GM13976 (cell line): ENCODE measurements at places on chromosomes 5 and 9.

DNA sequence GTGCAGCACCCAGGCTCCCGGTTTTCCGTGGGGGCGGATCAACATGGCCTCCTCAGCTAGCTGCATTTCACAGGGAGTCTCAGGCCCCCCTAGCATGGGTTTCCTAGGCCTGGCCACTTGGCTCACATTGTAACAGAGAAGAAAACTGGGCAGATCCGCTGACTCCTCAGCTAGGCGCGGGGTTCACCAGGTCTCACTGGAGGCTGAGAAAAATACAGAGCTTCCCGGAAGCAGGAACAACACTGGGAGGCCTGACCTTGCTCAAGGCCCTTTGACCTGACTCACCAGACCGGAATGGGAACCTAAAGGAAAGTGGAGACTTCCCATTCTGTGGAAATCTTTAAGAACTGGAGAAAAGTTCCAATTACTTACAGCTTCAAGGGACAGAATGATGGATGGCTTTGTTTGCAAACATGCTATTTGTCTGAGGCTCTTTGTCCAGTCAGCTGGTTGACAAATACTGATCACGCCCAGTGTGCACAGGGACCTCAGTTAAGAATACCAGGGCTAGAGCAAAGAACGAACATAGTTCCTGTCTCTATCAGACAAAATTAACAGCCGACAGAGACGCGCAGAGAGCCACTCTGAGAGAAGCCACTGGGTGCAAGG lies 88.7 kb upstream of the LRRTM2 start:
- DNase-seq, result no peak

DNA sequence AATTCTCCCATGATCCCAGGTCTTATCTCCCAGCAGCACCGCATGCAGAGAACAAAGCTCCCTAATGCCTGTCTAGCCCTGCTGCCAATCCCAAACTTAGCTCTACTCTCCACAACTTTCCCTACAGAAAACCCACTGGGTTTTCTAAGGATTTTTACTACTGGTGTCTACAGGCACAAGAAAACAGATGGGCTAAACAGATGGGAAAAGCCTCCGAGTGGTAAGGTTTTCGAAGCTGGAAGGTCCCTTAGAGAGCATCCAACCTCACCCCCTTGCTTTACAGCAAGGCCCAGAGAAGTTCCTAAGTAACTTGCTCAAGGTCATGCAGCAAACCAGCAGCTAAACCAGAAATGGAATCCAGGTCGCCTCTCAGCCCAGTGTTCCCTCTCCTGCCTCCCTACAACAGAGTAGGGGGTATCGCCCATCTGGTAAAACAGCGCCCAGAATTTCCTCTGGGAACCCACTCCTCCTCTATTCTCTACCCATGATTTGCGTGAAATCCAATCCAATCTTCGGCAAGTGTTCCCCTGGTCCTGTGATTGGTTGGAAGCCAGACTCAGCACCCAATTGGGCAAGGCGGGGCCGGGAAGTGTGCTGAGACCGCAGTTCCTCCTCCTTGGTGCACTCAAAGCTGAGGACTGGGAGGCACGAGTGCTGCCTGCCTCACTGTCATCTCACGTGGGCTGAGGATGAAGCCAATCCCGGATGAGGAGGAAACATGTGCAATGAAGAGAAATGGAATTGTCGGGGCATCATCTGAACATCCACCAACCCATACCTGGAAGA lies 20.8 kb downstream of the CPLX2 start:
- DNase-seq, result no peak

DNA sequence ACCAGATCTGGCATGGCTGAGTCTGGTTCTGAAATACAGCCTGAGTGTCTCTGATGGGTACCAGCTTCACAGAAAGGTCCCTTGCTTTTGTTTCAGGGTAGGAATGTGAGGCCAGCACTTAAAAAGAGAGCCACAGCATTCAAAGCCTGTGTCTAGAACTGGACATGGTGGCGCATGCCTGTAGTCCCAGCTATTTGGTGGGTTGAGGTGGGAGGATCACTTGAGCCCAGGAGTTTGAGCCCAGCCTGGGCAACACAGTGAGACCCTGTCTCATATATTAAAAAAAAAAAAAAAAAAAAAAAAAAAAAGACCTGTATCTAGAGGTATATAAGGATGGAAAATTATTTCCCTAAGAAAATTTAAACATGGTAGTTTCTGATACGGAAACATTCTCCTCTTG lies 202.3 kb downstream of the GAPVD1 start:
- DNase-seq, result no peak

DNA sequence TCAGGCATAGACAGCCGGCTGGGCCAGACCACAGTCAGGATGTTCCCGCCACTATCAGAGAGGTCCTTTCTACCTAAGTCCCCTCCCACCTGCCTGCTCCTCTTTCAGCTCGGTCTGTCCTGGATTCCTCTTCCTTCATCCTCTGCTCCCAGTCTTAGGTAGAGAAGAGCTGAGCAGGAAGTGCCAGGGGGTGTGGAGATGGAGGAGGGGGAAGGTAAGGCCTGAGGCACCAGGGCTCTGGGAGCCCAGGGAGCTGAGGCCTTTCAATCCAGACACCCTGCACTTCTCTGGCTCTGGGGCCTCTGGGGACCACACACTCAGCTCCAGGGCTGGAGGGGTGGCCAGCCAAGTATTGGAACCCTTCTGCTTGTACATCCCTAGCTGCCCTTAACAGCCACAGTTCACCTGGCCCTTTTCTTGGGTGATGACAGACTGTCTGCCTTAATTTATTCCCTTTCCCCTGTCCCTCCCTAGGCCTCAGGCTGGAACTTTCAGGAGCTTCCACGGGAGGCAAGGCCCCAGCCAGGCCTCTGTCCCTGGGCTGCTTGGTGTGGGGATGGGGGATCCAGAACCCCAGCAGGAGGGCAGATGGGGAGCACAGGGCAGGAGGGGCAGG lies 15.6 kb downstream of the IRF1 start:
- DNase-seq, result no peak

- DNase-seq, result no peak
Measured at GRCh38 chr9:28930766-28931165, 1357.5 kb upstream of the C9orf72 start.

DNA sequence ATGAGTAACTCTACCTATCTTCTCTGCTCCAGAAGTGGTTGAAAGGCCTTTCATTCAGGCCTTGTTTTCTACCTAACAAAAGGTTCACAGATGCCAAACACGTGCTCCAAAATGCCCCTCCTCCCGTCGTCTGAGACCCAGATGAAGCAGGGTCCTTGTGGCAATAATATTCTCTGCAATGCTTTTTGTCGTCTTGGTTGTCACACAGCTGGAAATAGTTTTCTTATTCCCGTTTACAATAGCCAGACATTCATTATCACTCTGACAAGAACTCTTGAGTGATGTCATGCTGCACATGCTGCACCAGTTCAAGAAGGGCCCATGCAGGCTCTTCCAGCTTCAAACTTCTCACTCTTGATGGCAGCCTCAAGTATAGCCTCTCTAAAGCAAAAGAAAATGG lies 7.8 kb downstream of the LPAR1 start:
- no peak for DNase-seq
